K562 (cell line): ENCODE measurements at places on chromosomes 1 and 21.
A peak's percentile ranks its signal among the peaks of the same experiment; 100 is the strongest.

- H3K36me3 ChIP-seq: no peaks in the 10 kb centered on the region
- no peak overlapping the region for H3K27ac ChIP-seq
- H3K27me3 ChIP-seq: peaks cover 23% of the 10 kb centered on the region
- no peak for DNase-seq
- no peak overlapping the region for H3K4me3 ChIP-seq
- H3K4me1 ChIP-seq: no peaks in the 10 kb centered on the region
These were observed 1.6 kb upstream of the LY9 start for GRCh38 chr1:160794376-160794775.

GRCh38 chr1:85148524-85149250, 52.1 kb downstream of the SYDE2 start:
- no peaks in the 10 kb centered on the region for H3K27me3 ChIP-seq
- no peak for DNase-seq
- H3K4me1 ChIP-seq: no peaks in the 10 kb centered on the region; the same call in 1 of the 2 replicates
- no peak overlapping the region for H3K4me3 ChIP-seq
- no peak overlapping the region for H3K27ac ChIP-seq

- H3K36me3 ChIP-seq: peaks cover 72% of the 10 kb centered on the region
- no peak for DNase-seq
- no peak overlapping the region for H3K27ac ChIP-seq
- H3K4me3 ChIP-seq: no peak overlapping the region
These were observed 32.5 kb downstream of the THAP3 start for GRCh38 chr1:6657138-6657537.

GRCh38 chr1:6489799-6490180, 1.7 kb downstream of the PLEKHG5 start:
- peaks cover 70% of the 10 kb centered on the region for H3K27me3 ChIP-seq
- H3K36me3 ChIP-seq: no peaks in the 10 kb centered on the region
- H3K4me1 ChIP-seq: peaks cover 43% of the 10 kb centered on the region
- H3K4me3 ChIP-seq: peak overlapping the region; percentile 40
- no peak overlapping the region for H3K27ac ChIP-seq
